Activated CD4-positive, alpha-beta T cell treated with anti-CD3 and anti-CD28 coated beads, Interleukin-2, amount 10 ng/mL, durations not matched to agents 24 days and 14 days (primary cell): ENCODE measurements at places on chromosomes 12 and 14.

GRCh38 chr14:34957771-34958286 lies 25.0 kb upstream of the SRP54 start:
- H3K27me3 ChIP-seq: no peaks in the 10 kb centered on the region
- no peak for DNase-seq
- no peak overlapping the region for H3K27ac ChIP-seq

GRCh38 chr12:16307856-16308475 lies 30.5 kb upstream of the SLC15A5 start:
- no peak overlapping the region for H3K4me3 ChIP-seq
- H3K4me1 ChIP-seq: no peaks in the 10 kb centered on the region
- no peak overlapping the region for H3K27ac ChIP-seq
- DNase-seq: no peak

GRCh38 chr14:26761532-26761931 lies 163.7 kb upstream of the NOVA1 start:
- H3K27ac ChIP-seq: no peak overlapping the region
- no peaks in the 10 kb centered on the region for H3K4me1 ChIP-seq
- H3K36me3 ChIP-seq: no peaks in the 10 kb centered on the region

DNA sequence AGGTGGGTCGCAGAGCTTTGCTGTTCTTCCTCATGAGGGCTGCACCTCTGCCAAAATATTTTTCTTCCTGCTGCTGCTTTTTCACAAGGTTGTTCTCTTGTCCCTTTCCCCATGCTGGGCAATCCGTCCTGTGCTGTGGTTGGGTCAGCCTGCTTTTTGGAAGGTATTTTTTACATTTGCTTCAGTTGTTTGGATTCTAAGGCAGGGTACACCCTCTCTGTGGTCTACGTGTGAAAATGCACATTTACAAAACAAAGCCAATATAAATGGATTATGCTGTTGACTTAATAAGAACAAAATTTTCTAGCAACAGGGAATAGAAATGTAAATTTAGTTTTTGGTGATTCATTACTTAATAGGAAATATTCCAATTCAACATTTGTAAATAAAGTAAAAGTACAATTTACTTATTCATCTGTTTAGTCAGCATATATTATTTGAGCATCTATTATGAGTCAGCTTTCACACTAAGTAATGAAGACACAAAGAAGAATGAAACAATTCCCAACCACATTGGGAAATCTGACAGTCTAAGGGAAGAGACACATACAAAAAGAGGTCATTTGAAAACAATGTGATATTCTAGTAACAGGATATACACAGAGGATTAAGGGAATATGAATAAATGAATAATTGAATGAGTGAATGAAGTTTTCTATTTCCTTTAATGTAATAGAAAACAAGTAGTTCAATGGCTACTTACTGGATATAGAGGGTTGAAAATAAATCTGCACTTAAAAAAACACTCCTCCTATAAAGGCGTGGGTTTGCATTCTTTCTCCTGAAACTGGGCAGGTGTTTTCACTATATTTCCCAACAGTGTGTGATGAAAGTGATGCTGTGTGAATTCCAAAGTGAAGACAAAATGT lies 94.6 kb upstream of the PRICKLE1 start:
- H3K36me3 ChIP-seq: no peaks in the 10 kb centered on the region
- H3K27ac ChIP-seq: no peak overlapping the region
- no peak overlapping the region for H3K4me3 ChIP-seq
- DNase-seq: no peak
- no peaks in the 10 kb centered on the region for H3K27me3 ChIP-seq
